Immature natural killer cell (primary cell): ENCODE measurements at places on chromosomes 3 and 15. TPM values are rescaled to one million over a fixed set of nuclear protein-coding genes. Genes with fewer than 3 reads are reported as not detected.

TMCO5A gene
- not detected for polyA plus RNA-seq

- H3K4me1 ChIP-seq = no peaks in the 10 kb centered on the region
- H3K27ac ChIP-seq = no peak overlapping the region
- peaks cover 2% of the 10 kb centered on the region for H3K27me3 ChIP-seq
- H3K4me3 ChIP-seq = no peak overlapping the region
These were observed 8.4 kb downstream of the UPK1B start for GRCh38 chr3:119181765-119182164.

DNA sequence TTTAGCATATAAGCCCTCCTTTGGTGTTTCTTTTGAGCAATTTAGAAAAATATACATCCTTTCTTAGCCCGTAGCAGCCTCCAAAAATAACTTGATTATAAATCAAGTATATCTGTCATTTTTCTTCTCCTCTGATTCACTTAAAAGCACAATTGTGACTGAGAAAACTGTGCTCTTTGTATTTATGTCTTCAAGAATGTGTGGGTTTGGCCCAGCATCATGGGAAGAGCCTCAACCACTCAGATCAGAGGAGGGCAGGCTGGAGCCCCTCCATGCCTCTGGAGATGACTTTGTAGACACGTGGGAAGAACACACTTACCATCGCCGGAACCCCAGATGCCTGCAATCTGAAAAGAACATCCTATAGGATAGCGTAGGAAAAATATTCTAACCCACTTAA is 123.8 kb upstream of the FEZF2 start:
- no peak for DNase-seq
- H3K27ac ChIP-seq = no peak overlapping the region
- no peak overlapping the region for H3K4me3 ChIP-seq
- no peaks in the 10 kb centered on the region for H3K36me3 ChIP-seq
- H3K4me1 ChIP-seq = no peaks in the 10 kb centered on the region
- H3K27me3 ChIP-seq = peaks cover 2% of the 10 kb centered on the region

- DNase-seq = no peak
- H3K27me3 ChIP-seq = peaks cover 3% of the 10 kb centered on the region
These were observed 39.6 kb downstream of the GPR156 start for GRCh38 chr3:120245386-120245785.

FOXB1 gene
- not detected for polyA plus RNA-seq

SPATA12 gene
- not detected for polyA plus RNA-seq

DNA sequence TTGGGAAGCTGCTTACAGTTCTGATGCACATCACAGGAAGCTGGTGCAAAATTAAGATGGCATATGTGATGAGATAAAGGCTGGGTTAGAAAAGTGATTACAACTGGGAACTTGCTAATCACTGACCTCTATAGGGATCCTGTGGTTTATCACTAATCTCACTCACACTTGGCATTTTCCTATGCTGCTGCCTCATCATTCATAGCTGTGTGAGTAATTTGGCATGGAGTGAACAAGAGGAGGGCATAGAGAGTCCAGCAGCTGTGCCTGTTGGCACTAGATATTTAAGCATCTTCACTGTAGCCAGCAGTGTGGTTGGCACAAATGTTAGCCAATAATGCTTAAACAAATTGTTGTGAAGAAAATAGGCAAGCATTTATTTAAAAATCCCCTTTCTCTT is 217.7 kb upstream of the CGNL1 start:
- H3K27me3 ChIP-seq = peaks cover 2% of the 10 kb centered on the region
- no peak overlapping the region for H3K4me3 ChIP-seq
- no peak for DNase-seq
- peaks cover 11% of the 10 kb centered on the region for H3K4me1 ChIP-seq
- H3K36me3 ChIP-seq = peaks cover 2% of the 10 kb centered on the region
- no peak overlapping the region for H3K27ac ChIP-seq

DNA sequence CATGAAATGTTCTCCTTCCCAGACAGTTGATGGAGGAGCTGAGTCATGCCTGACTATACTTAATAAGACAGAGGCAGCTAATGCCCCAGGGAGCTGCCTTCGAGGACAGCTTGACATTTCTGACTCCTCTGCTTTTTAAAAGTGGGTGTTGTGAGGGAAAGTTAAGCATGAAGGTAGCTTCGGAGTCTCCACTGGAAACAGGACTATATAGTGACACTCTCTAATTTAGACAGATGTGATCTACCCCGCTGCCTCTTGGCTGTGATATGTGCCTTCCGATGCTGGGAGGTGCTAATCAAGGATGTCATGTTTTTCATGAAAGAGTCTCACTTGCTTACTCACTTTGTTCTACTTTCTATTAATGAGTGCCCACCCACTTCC is 72.7 kb downstream of the IL1RAP start:
- no peak for DNase-seq
- no peak overlapping the region for H3K4me3 ChIP-seq
- peak overlapping the region; percentile 29 for H3K27ac ChIP-seq

- H3K27ac ChIP-seq = no peak overlapping the region
- no peaks in the 10 kb centered on the region for H3K4me1 ChIP-seq
- no peaks in the 10 kb centered on the region for H3K27me3 ChIP-seq
- no peak for DNase-seq
These were observed 148.4 kb downstream of the TIGIT start for GRCh38 chr3:114442246-114442645.

- no peak for DNase-seq
- peaks cover under 1% of the 10 kb centered on the region for H3K4me1 ChIP-seq
- H3K36me3 ChIP-seq = peaks cover 35% of the 10 kb centered on the region
- no peak overlapping the region for H3K4me3 ChIP-seq
These were observed 8.0 kb downstream of the CDAN1 start for GRCh38 chr15:42728972-42729371.

GRCh38 chr3:47701388-47701787 is 80.3 kb downstream of the SMARCC1 start:
- H3K27me3 ChIP-seq = no peaks in the 10 kb centered on the region
- no peak for DNase-seq
- peaks cover 19% of the 10 kb centered on the region for H3K36me3 ChIP-seq
- H3K4me1 ChIP-seq = no peaks in the 10 kb centered on the region
- H3K4me3 ChIP-seq = no peak overlapping the region

- no peaks in the 10 kb centered on the region for H3K4me1 ChIP-seq
- H3K4me3 ChIP-seq = no peak overlapping the region
- no peaks in the 10 kb centered on the region for H3K36me3 ChIP-seq
- H3K27ac ChIP-seq = no peak overlapping the region
- DNase-seq = no peak
These were observed 402.1 kb upstream of the MCTP2 start for GRCh38 chr15:93829115-93829870.

GRCh38 chr3:192861972-192862371 is 55.7 kb downstream of the MB21D2 start:
- H3K27ac ChIP-seq = no peak overlapping the region
- H3K4me1 ChIP-seq = no peaks in the 10 kb centered on the region
- no peak overlapping the region for H3K4me3 ChIP-seq
- H3K36me3 ChIP-seq = no peaks in the 10 kb centered on the region
- no peaks in the 10 kb centered on the region for H3K27me3 ChIP-seq

GRCh38 chr3:171797265-171797679 is 13.0 kb downstream of the PLD1 start:
- H3K4me1 ChIP-seq = no peaks in the 10 kb centered on the region
- no peaks in the 10 kb centered on the region for H3K27me3 ChIP-seq
- H3K27ac ChIP-seq = no peak overlapping the region
- no peaks in the 10 kb centered on the region for H3K36me3 ChIP-seq
- DNase-seq = no peak

DNA sequence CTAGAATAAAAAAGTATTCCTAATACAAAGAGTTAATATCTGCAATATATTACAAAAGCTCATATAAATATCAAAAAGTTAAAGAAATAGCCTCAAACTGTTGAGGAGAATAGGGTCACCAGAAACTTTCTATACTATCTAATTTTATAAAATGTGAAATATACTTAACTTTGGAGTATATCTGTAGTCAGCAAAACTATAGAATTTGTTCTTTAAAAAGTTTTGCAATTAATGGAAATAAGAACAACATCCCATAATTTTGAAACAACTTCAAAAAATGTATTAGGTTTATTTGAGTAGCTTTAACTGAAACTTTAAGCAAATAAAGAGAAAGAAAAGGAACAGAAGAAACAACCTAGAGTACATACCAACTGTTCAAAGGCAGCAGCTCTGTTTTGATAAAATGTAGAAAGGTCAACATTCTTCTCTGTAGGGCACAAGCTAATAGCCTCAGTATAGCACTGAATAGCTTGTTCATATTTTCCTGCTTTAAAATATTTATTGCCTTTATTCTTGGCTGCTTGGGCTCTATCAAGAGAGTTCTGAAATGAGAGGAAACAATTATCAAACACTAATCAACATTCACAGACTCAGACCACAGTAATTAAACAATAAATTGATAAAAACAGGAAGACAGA is 14.3 kb downstream of the TOMM70 start:
- DNase-seq = no peak
- peaks cover 30% of the 10 kb centered on the region for H3K36me3 ChIP-seq
- H3K27ac ChIP-seq = peak overlapping the region; percentile 40
- no peaks in the 10 kb centered on the region for H3K27me3 ChIP-seq
- peaks cover 4% of the 10 kb centered on the region for H3K4me1 ChIP-seq

DNA sequence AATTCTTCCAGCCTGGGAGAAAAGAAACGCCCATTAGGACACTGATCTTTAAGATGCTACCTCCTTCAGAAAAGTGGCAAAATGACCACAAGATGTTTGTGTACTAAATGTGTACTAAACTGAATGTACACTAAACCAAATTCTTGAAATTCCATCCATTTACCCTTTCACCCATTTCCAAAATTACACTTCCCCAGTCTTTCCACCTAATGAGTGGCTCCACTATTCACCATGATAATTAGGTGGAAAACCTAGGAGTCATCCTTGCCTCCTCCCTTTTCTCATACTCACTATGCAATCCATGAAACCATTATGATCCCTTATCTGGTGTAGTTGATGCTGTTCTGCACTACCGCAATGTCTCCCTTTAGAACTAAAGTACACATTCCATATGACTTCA is 452.1 kb upstream of the THBS1 start:
- H3K36me3 ChIP-seq = no peaks in the 10 kb centered on the region
- no peak overlapping the region for H3K27ac ChIP-seq
- no peaks in the 10 kb centered on the region for H3K4me1 ChIP-seq
- H3K27me3 ChIP-seq = peaks cover 3% of the 10 kb centered on the region

PRSS50 gene
- polyA plus RNA-seq = not detected

DNA sequence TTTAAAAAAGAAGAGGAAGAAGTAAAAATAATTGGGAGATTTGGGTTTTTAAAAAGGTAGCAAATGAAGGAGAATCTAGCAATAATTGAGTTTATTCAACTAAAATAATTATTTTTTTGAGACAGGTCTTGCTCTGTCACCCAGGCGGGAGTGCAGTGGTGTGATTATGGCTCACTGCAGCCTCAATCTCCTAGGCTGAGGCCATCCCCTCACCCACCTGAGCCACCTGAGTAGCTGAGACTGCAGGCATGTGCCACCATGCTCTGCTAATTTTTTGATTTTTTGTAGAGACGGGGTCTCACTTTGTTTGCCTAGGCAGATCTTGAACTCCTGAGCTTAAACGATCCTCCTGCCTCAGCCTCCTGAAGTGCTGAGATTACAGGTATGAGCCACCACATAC is 27.7 kb upstream of the ARF4 start:
- peaks cover 21% of the 10 kb centered on the region for H3K36me3 ChIP-seq
- H3K4me1 ChIP-seq = no peaks in the 10 kb centered on the region
- no peaks in the 10 kb centered on the region for H3K27me3 ChIP-seq
- H3K4me3 ChIP-seq = no peak overlapping the region
- no peak for DNase-seq
- H3K27ac ChIP-seq = peak overlapping the region; percentile 9

DNA sequence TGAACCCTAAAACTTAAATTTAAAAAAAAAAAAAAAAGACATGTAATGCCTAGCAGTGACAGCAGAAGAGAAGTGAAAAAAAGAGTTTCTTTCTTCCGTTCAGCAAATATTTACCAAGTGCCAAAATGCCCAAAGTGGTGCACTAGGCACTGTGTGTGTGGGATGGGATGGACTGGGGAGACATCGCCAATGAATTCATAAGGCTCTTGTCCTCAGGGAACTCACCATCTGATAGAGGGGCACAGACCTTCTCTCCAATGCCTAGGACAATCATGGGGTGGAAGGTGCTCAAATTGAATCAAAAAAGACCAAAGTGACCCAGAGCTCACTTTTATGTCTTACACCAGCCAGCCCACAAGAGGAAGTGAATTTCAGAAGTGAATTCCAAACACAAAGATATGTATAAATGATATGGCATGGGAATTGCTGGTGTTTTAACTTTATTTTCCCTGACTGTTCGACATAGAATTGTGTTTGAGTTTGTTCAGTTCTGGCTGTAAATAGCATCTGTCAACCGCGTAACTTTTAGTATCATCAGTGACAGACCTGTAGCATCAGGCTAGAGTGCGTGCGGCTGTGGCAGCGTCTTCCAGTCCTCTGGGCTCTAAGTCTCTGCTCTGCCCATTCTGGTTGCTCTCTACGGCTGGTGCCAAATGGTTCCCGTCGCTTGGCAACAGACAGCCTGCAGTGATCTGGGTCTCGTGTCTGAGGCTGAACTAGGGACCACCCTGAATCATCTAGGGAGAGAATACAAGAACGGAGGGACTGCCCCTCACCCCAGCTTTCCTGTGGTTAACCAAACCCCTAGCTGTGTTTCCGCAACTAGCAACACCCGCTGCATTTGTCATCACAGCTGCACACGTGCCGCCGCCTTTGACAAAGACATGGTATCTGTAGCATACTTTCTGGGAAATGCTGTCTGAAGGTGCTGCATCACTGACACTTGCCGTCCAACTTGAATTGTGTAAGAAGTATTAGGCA is 154.0 kb upstream of the THBS1 start:
- H3K36me3 ChIP-seq = no peaks in the 10 kb centered on the region
- H3K27me3 ChIP-seq = peaks cover 21% of the 10 kb centered on the region
- peak overlapping the region; percentile 91 for H3K27ac ChIP-seq
- peak; percentile 91 for DNase-seq
- peak overlapping the region; percentile 72 for H3K4me3 ChIP-seq

DNA sequence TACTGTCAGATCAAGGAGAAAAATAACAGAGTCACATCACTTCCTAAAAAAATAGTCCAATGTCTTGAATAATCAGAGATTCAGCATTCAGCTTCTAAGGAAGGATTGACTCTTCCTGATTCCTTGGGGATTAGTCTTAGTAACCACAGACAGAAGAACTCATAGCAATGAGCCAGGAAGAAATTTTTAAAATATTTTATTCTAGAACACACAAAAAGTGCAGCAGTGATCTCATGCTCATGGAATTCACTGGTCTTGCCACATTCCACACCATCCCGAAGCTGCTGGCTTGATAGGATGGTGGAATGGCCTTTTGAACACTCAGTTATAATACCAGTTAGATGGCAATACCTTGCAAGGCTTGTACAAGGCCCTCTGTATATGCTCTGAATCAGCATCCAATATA is 43.0 kb upstream of the ABI3BP start:
- no peaks in the 10 kb centered on the region for H3K4me1 ChIP-seq
- H3K27me3 ChIP-seq = peaks cover 3% of the 10 kb centered on the region
- no peak overlapping the region for H3K27ac ChIP-seq
- no peak overlapping the region for H3K4me3 ChIP-seq
- H3K36me3 ChIP-seq = no peaks in the 10 kb centered on the region
- DNase-seq = no peak

VIPR1 gene
- polyA plus RNA-seq = 0.60 TPM

GRCh38 chr3:127734754-127735473 is 62.2 kb downstream of the ABTB1 start:
- peaks cover 6% of the 10 kb centered on the region for H3K27me3 ChIP-seq
- H3K36me3 ChIP-seq = no peaks in the 10 kb centered on the region
- H3K4me1 ChIP-seq = no peaks in the 10 kb centered on the region
- DNase-seq = no peak
- H3K4me3 ChIP-seq = no peak overlapping the region

AHSG gene
- polyA plus RNA-seq = not detected

HYAL1 gene
- polyA plus RNA-seq = 0.18 TPM
